ENCODE measurements at places on chromosomes 7 and 10. TPM values are rescaled to one million over a fixed set of nuclear protein-coding genes. Genes with fewer than 3 reads are reported as not detected.

DNA sequence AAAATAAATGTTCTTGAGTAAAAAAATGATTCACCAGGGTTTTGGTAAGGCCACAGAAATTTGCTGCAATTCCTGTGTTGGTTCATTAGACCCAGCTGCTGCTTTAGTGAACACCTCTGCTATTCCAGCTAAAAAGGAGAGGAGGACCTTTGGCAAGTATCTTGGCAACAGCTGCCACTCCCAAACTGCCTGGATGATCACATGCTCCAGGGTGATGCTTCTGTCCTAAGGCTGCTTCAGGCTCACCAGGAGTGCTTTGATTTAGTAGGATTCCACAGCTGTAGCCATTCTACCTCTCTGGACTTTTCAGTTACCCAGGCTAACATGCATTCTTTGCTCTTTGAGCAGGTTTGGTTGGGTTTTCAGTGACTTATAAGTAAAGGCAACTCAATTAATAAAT is 82.6 kb upstream of the NPVF start:
- no peak overlapping the region for H3K27ac ChIP-seq
- no peaks in the 10 kb centered on the region for H3K4me1 ChIP-seq
- no peaks in the 10 kb centered on the region for H3K36me3 ChIP-seq
- no peak overlapping the region for H3K4me3 ChIP-seq
- H3K27me3 ChIP-seq = no peaks in the 10 kb centered on the region
- DNase-seq = no peak

- no peak for DNase-seq
- no peak overlapping the region for H3K27ac ChIP-seq
- H3K4me3 ChIP-seq = no peak overlapping the region
- no peaks in the 10 kb centered on the region for H3K4me1 ChIP-seq
- no peaks in the 10 kb centered on the region for H3K36me3 ChIP-seq
Measured at GRCh38 chr10:121159670-121160069, 308.5 kb downstream of the WDR11 start.

The NXPH1 gene
- total RNA-seq = not detected

DNA sequence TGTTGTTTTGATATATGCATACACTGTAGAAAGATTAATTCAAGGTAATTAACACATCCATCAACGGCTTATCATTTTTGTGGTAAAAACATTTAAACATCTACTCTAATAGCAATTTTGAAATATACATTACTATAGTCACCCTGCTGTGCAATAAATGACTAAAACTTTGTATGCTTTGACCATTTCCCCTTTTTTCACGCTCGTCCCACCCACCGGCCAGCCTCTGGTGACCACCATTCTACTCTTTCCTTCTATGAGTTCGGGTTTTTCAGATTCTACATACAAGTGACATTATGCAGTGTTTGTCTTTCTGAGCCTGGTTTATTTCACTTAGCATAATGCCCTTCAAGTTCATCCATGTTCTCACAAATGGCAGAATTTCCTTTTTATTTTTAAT is 21.3 kb downstream of the CYCS start:
- H3K4me3 ChIP-seq = no peak overlapping the region
- H3K27me3 ChIP-seq = no peaks in the 10 kb centered on the region
- no peak overlapping the region for H3K27ac ChIP-seq

The VKORC1L1 gene
- total RNA-seq = 19.4 TPM

DNA sequence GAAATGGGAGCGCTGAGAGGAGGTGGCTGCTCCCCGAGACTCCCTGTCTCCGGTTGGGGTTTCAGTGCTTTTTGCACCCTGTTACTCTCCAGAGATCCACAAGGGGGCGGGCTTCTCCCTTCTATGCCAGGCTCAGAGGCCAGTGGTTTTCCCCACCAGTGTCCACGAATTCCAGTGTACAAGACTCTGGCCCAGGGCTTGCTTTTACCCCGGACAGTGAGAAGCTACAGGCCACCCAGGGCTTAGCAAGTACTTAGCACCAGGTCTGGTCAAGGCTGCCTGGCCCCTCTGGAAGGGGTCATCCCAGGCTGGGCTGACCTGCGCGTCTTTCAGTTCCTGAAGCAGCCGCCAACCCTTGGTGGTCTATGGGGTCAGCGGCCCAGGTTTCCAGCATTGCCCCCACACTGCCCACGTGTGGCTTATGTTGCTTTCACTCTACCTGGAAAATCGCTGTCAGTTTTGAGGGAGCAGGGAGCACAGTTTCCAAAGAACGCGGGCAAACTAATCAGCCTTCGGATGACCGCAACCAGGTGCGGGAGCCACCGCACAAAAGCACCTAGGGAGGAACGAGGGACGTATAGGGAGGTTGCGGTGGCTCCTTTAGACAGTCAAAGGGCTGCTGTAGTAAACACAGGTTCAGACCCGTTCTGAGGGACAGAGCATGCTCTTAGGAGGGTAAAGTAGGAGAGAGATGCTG is 6.8 kb downstream of the CYP26A1 start:
- H3K27ac ChIP-seq = no peak overlapping the region
- 0 out of 2 replicates have a peak, but pooled peaks cover 2% of the 10 kb centered on the region for H3K4me1 ChIP-seq
- H3K4me3 ChIP-seq = no peak overlapping the region
- DNase-seq = peak; percentile 37

DNA sequence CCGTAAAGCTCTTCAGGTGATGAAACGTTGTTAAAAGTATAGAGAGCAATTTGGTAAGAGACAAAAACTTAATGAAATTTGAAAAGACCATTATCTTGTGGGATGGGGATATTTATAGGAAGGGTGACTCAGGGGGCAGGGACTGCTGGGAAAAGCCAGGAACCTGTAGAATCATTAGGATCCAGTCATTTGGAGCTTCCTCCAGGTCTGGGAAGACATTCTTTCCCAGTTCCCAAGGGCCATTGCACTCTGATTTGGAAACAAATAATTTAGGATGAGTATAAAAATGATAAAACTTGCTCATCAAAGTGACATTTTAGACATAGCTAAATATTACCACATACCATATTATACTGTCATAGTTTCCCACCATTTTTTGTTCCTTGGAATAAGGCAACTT is 143.9 kb downstream of the PFKFB3 start:
- no peak overlapping the region for H3K27ac ChIP-seq
- H3K27me3 ChIP-seq = no peaks in the 10 kb centered on the region
- H3K4me1 ChIP-seq = peaks cover 5% of the 10 kb centered on the region
- DNase-seq = no peak
- no peak overlapping the region for H3K4me3 ChIP-seq

The CPA4 gene
- 365 TPM for total RNA-seq

- DNase-seq = no peak
- H3K27me3 ChIP-seq = no peaks in the 10 kb centered on the region
- H3K27ac ChIP-seq = no peak overlapping the region
- no peaks in the 10 kb centered on the region for H3K36me3 ChIP-seq
- no peak overlapping the region for H3K4me3 ChIP-seq
Measured at GRCh38 chr10:83942410-83942809, 196.9 kb upstream of the GHITM start.

DNA sequence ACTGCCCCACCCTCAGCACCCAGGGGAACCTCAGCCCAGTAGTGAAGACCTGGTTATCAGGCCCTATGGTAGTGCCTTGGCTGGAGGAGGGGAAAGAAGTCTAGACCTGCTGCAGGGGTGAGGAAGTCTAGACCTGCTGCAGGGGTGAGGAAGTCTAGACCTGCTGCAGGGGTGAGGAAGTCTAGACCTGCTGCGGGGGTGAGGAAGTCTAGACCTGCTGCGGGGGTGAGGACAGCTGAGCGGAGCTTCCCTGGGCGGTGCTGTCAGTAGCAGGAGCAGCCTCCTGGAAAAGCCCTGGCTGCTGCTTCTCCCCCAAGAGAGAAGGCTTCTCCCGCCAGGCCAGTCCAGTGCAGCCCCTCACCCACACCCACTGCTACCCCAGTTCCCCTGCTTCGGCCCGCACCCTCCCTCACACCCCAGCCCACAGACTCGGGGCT is 6.3 kb downstream of the NOS3 start:
- H3K27ac ChIP-seq = no peak overlapping the region
- no peaks in the 10 kb centered on the region for H3K36me3 ChIP-seq
- no peak for DNase-seq
- H3K27me3 ChIP-seq = peaks cover 8% of the 10 kb centered on the region

DNA sequence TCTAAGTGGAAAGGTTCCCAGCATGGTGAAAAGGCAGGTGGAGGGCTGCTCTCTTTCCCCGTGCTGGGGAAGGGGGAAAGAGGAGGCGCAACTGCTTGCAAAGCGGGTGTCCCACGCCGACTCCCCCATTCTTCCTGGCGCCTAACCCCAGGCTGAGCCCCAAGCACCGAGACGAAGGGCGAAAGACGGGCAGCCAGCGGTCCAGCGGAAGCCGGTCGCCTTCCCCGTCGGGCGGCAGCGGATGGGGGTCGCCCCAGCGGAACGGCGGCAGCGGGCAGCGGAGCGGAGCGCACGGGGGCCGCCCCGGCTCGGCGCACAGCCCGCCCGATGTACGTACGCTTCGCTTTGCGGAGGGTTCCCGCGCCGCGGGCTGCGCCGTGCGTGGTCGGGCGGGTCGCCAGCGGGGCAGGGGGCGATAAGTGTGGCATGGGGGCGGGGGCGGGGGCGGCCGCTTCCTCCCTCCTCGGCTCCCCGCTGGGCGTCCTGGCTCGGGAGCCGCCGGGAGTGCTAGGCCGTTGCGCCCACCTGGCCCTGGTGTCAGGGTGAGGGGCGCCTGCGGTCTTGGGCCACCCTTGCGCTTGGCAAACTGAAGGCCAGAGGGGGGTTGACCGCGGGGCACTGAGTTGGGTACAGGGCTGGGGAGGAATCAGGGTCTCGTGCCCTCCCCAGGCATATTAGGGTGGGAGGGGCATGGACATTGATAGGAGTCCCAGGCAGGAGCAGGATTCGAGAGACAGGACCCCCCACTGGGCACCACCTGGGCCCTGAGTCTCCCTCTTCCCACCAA is 35.2 kb upstream of the HSPB1 start:
- peaks cover 44% of the 10 kb centered on the region for H3K27me3 ChIP-seq
- DNase-seq = no peak
- 0 out of 2 replicates have a peak overlapping the region, but pooled peaks have one; percentile 7 for H3K4me3 ChIP-seq
- no peak overlapping the region for H3K27ac ChIP-seq
- no peaks in the 10 kb centered on the region for H3K4me1 ChIP-seq
- no peaks in the 10 kb centered on the region for H3K36me3 ChIP-seq

GRCh38 chr10:3033925-3034324 is 33.4 kb upstream of the PFKP start:
- H3K4me1 ChIP-seq = peaks cover 1% of the 10 kb centered on the region
- no peaks in the 10 kb centered on the region for H3K36me3 ChIP-seq
- no peak overlapping the region for H3K27ac ChIP-seq
- no peak for DNase-seq

GRCh38 chr10:110513949-110514348 is 16.2 kb downstream of the DUSP5 start:
- H3K27ac ChIP-seq = no peak overlapping the region
- peaks cover 35% of the 10 kb centered on the region for H3K36me3 ChIP-seq
- H3K27me3 ChIP-seq = no peaks in the 10 kb centered on the region
- no peak for DNase-seq

The MALRD1 gene
- 1.1 TPM for total RNA-seq

DNA sequence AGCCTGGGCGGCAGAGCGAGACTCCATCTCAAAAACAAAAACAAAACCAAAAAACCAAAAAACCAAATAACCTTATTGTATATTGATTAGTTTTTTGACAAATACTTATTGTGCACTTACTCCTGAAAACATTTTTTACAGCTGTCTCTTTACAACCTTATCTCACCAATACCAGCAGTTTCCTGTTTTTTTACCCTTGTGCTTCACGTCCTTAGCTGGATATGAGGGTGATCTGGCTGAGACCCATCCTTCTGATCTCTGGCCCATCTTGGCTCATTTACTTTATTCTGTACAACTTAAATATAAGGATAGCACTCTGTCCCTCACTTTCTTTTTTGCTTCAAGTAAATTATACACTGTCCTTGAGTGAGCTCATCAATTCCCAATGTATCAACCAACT is 104.6 kb upstream of the DNAJB12 start:
- no peak overlapping the region for H3K4me3 ChIP-seq
- no peak for DNase-seq
- H3K27ac ChIP-seq = no peak overlapping the region
- H3K36me3 ChIP-seq = no peaks in the 10 kb centered on the region

GRCh38 chr7:131104596-131105293 is 222.9 kb upstream of the MKLN1 start:
- H3K36me3 ChIP-seq = peaks cover 2% of the 10 kb centered on the region
- H3K27me3 ChIP-seq = no peaks in the 10 kb centered on the region
- no peak overlapping the region for H3K4me3 ChIP-seq

DNA sequence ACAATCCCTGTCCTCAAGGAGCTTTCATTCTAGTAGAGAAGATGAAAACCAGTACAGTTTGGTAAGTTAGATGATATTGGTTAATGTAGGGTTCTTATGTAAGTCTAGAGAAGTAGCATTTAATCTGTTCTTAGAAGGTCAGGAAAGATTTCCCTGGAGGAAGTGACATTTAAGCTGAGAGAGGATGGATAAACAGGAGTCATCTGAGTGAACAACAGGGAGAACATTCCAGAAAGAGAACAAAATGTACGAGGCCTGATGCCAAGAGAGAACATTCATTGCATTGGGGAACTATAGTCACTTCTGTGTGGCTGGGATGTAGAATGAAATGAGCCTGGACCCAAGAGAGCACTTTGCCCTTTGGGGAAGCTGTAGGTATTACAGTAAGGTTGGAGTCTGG is 88.0 kb downstream of the CFTR start:
- no peaks in the 10 kb centered on the region for H3K36me3 ChIP-seq
- H3K4me3 ChIP-seq = no peak overlapping the region
- DNase-seq = no peak
- H3K27me3 ChIP-seq = no peaks in the 10 kb centered on the region
- H3K4me1 ChIP-seq = no peaks in the 10 kb centered on the region

GRCh38 chr10:46006219-46006618 is 24.2 kb downstream of the NCOA4 start:
- peak; percentile 84 for DNase-seq
- H3K4me3 ChIP-seq = no peak overlapping the region
- peaks cover 4% of the 10 kb centered on the region for H3K4me1 ChIP-seq
- H3K27me3 ChIP-seq = no peaks in the 10 kb centered on the region
- peaks cover 59% of the 10 kb centered on the region for H3K36me3 ChIP-seq
- H3K27ac ChIP-seq = no peak overlapping the region

DNA sequence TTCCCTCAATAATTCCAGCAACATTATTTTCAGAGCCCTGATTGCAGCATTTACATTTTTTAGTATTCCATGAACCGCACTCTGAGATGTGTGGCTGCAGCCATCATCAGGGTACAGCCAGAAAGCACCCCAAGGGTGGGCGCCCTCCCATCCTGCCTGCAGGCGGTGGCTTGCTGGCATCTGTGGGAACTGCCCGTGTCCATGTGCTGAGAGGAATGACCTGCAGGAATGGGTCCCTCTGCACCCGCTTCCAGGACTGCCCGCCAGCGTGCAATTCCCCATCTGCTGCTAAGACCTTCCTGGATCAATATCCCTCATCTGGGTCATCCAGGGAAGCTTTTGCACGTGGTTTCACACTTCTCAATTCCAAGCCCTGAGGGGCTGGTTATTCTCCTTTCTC is 32.8 kb upstream of the NUB1 start:
- no peak for DNase-seq
- H3K4me3 ChIP-seq = no peak overlapping the region
- peaks cover 11% of the 10 kb centered on the region for H3K4me1 ChIP-seq
- H3K36me3 ChIP-seq = no peaks in the 10 kb centered on the region
- peaks cover under 1% of the 10 kb centered on the region for H3K27me3 ChIP-seq

All from IMR-90 (cell line).